Renal cortex interstitium (tissue), 15 donors: ENCODE measurements at places on chromosomes 16 and 17.
A peak's percentile ranks its signal among the peaks of the same experiment; 100 is the strongest.

- DNase-seq: no peak
Observed at GRCh38 chr17:44758414-44759085, at the start of gene ADAM11. TSS of gene ADAM11 (plus strand) at chr17:44758988. CDS start at chr17:44759200, 212 bp downstream.

- DNase-seq: no peak
Observed at GRCh38 chr17:1398028-1398427, 2.0 kb downstream of the YWHAE start.

GRCh38 chr17:72139212-72139611 is 18.4 kb downstream of the SOX9 start:
- no peak for DNase-seq

- DNase-seq: no peak
Observed at GRCh38 chr17:17960500-17961030, 11.6 kb downstream of the TOM1L2 start.

GRCh38 chr17:17155568-17155967 is 50.6 kb downstream of the PLD6 start:
- no peak for DNase-seq

DNA sequence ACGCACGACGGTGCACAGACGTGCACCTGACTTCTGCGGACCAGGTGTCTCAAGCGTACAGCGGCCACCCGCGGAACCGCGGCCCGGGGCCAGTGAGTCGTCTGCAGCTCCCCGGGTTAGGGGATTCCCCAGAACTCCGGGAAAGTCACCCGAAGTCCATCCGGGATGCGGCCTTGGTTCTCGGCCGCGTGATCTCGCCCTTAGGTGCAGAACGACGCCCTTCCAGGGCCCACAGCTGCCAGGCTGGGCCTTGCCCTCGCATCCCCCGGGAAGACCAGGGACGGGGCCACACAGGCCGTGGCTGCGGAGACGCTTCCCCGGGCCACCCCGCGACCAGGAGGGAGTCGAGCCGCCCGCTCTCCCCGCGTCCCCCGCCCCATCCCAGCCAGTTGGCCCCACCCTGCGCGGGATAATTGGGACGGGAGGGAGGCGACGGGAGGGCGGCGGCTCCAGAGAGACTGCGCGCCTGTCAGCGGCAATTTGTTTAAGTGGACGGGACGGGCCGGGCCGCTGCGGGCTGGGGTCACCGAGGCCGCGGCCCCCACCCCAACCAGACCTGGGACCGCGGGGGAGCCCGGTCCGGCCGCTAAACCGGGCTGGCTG is 3.6 kb upstream of the TBX2 start:
- DNase-seq: no peak

DNA sequence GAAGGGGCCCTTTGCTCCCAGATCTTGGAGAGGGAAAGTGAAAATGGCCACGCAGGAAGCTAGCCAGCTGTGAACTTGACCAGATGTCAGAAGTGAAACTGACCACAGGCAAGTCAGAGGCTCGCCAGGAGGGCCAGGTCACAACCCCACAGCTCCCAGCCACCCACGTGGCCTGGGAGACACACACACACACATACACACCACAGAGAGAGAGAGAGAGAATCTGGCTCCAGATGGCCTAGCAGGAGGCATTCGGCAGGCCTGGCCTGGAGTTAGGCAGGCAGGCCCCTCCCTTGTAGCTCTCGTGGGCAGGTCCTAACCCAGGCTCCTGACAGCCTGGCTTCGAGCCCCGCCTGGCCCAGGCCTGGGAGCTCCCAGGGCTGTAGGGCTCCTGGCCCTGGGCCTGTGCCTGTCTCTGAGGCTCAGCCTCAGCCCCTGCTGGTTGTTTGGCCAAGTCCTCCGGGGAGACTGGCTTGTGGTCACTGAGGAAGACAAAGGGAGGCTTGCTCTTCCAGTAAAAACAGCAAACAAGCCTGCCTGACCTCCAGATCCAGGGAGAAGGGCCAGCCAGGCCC is 20.2 kb downstream of the NGFR start:
- no peak for DNase-seq

- DNase-seq: no peak
Observed at GRCh38 chr17:74554909-74555308, 9.0 kb upstream of the CD300C start.

DNA sequence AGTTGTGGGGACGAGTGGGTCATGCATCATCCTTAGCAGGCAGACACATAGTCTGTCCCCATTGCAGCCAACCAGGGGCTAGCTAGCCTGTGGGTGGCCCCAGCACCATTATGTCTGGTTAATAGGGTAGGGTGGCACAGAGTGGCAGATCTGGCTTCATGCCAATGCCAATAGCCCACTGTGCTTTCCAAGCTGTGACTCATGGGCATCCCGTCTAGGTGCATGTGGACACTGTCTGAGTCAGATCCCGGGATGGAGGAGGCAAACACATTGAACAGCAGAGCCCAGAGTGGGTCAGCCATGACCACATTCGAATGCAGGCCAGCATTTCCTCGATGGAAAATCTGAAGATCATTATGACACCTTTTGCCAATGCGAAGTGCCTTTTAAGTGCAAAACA is 2.5 kb downstream of the HS3ST2 start:
- no peak for DNase-seq

- DNase-seq: no peak
Observed at GRCh38 chr17:1089915-1090314, 89.9 kb downstream of the ABR start.

DNA sequence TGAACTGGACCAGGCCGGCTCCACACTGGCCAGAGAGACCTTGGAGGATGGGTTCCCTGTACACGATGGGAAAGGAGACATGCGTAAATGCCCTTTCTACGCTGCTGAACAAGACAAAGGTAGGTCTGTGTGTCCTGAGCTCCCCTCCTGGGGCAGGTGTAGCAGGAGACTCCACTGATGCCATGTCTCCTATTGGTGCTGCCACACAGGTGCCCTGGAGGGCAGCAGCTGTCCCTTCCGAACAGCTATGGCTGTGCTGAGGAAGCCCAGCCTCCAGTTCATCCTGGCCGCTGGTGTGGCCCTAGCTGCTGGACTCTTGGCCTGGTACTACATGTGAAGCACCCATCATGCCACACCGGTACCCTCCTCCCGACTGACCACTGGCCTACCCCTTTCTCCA is 29.2 kb downstream of the CDIP1 start:
- DNase-seq: no peak

DNA sequence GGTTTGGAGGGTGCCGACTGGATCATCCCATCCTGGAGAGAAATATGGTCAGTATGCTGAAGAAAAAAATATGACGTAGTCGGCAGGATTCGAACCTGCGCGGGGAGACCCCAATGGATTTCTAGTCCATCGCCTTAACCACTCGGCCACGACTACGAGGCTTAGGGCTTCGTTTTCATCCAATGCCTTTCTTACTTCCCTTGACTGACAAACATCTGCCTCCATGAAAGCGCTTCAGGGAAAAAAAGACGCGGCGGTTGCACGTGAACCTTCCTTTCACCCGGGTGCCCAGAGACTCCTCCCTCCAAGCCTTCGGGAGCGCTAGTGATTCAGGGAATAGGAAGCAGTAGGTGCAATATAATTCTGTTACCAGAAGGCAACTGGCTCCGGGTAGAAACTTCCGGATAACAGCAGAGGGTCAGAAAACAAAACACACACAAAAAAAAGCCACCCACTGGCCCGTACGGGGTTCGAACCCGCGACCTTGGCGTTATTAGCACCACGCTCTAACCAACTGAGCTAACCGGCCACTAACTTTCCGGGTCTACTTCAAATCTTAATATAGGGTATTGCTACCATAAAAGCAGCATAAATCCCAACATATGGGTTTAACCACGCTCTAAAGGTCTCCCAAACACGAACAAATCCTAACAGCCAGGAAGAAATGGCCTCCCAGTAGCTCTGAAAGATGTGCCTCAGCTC is 16.3 kb upstream of the AURKB start:
- DNase-seq: peak; percentile 71

DNA sequence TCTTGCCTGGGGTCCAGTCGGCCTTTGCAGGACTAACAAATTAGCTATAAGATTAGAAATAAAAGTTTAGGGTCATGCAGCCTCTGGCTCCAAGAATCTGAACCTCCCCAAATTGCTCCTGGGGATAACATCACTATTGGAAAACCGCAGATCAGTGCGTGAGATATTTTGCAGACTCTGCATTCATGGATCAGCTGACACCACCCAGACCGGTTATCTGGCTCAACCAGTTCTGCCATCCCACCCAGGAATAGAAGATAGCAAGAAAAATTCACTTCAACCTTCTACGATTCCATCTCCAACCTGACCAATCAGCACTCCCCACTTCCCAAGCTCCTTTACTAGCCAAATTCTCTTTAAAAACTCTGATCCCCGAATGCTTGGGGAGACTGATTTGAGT is 4.3 kb upstream of the PGS1 start:
- DNase-seq: no peak

DNA sequence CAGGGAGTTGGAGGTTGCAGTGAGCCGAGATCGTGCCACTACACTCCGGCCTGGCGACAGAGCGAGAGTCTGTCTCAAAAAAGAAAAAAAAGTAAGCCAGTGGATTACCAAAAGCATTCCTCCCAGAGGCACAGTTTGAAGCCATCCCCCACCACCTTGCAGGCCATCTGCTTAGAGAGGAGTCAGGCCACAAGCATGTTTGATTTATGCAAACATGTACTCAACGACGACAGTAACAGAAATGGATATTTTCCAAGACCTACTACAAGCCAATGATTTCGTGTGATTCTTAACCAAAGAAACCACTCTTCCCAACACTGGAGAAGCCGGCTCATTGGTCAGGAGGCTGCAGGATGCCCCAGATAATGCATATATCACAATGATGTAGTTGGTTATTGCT is 34.8 kb downstream of the MYH13 start:
- no peak for DNase-seq

DNA sequence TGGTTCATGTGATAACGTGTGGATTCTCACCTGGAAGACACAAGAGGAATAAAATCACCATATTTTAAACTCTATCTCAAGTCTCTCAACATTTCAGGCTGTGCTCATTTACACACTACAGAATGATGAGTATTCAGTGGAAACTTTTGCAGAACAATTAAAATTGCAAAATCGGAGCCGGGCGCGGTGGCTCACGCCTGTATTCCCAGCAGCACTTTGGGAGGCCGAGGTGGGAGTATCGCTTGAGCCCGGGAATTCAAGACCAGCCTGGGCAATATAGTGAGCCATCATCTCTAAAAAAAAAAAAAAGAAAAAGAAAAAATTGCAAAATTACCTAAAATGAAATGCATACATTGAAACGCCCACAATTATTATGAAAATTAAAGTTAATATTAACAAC is 825.9 kb downstream of the KCNJ18 start:
- no peak for DNase-seq

DNA sequence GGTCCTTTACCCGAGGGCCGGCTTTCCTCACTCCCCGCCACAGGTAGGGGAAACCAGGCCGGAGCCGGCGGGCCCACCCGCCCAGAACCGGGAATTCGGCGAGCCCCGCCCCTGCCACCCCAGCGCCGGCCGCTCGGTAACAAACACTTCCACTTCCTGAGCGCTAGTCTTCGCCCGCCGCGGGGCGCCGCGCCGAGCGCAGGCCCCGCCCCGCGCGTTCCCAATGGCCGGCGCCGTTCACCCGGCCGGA is 224 bp upstream of the NHERF1 start:
- DNase-seq: no peak

DNA sequence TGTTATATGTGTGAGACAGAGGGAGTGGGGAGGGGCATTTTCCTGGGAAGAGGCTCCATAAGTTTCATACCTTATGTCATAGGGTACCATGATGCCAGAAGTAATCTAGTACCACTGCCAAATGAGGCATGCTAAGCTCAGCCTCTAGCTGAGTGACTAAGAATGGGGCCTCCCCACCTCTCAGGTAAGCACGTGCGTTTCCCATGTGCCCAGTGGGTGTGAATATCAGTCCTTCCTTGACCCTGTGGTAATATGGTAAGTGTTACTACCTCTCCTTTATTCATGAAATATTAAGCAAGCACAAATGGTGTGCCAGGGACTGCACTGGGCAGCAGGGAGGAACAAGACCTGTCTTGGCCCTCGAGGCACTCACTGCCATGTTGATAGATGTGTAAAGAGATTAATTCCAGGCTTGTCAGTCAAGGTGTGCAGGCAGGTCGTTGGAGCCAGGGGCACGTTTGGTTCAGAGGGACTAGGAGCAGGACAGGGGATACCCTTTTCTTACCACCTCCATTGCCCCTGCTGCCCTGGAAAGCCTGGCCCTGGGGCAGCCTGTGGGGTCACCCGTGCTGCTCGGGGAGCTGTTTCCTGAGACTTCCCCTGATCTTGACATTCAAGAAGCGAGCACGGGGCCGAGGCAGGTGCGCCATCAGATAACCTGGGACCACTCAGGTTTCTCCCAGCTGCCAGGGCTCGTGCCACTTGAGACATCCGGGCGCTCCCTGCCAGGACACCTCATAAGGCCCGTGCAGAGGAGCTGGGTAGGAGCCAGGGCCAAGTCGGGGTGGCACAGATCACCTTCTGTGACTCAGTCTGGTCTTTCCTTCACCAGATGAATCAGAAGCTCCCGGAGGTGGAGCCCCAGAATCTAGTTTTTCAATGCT is 8.8 kb downstream of the RSAD1 start:
- DNase-seq: no peak

GRCh38 chr16:83651871-83652270 is 155.9 kb upstream of the HSBP1 start:
- DNase-seq: no peak

DNA sequence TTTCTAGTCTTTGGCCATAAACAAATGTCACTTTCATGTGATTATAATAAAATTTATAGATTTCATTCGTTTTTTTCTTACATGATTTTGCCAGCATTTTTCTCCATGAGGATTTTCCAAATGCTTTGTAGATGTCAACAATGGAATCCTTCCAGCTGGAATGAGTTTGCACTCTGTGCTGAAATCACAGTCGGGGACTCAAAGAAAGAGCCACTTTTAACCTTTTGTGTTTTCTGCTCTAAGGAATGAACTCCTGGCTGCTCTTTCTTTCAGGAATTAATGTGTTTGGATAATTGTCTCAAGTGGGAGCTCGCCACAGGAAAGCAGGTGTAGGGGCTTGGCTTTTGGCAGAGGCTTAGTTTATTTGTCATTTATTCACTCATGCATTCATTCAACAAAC is 372.3 kb upstream of the SALL1 start:
- DNase-seq: no peak

GRCh38 chr17:46894024-46894423 is 28.9 kb upstream of the GOSR2 start:
- no peak for DNase-seq

- no peak for DNase-seq
Observed at GRCh38 chr16:23148166-23148512, 1.1 kb downstream of the USP31 start.

- DNase-seq: no peak
Observed at GRCh38 chr17:79978548-79978855, 57.2 kb downstream of the TBC1D16 start.

DNA sequence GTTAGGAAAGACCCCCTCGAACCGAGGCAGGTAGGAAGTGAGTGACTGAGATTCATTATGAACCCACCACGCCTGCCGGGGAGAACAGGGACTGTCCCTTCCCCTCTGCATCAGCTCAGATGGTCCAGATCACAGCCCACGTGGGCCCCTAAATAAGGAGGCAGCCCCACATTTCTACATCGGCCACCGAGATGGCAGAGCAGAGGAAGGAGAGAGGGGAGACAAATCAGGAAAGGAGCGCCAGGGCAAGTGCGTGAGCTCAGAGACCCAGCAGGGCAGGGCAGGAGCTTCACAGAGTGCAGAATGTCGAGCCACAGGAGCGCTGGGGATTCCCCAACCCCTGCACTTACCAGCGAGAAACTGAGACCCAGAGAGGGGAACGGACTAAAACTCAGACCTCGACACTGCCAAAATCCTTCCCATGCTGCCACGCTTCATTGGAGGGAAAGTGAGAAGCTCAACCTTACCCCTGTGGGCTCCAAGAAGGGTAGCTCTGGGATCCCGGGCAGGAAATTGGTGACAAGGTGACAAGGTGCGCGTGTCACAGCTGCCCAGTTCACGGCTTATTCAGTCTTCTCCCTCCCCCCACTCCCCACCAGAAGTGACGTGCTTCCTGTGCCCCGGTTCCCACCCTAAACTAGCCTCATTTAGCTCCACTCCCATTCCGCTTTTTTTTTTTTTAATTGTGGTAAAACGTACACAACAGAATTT is at the start of gene ICAM2:
Gene ICAM2 (minus strand): TSS at position 578 of the 711 bp plus-strand sequence. CDS start 13,942 bp downstream, outside the sequence.
- no peak for DNase-seq
